ENCODE measurements at places on chromosomes 5 and 9.

GRCh38 chr9:36101916-36102741 lies 34.4 kb upstream of the GLIPR2 start:
- no peak for DNase-seq

- DNase-seq, result no peak
Measured at GRCh38 chr9:110465190-110465589, 114.4 kb downstream of the SVEP1 start.

- DNase-seq, result no peak
Measured at GRCh38 chr5:96843140-96843539, 33.2 kb upstream of the ERAP2 start.

DNA sequence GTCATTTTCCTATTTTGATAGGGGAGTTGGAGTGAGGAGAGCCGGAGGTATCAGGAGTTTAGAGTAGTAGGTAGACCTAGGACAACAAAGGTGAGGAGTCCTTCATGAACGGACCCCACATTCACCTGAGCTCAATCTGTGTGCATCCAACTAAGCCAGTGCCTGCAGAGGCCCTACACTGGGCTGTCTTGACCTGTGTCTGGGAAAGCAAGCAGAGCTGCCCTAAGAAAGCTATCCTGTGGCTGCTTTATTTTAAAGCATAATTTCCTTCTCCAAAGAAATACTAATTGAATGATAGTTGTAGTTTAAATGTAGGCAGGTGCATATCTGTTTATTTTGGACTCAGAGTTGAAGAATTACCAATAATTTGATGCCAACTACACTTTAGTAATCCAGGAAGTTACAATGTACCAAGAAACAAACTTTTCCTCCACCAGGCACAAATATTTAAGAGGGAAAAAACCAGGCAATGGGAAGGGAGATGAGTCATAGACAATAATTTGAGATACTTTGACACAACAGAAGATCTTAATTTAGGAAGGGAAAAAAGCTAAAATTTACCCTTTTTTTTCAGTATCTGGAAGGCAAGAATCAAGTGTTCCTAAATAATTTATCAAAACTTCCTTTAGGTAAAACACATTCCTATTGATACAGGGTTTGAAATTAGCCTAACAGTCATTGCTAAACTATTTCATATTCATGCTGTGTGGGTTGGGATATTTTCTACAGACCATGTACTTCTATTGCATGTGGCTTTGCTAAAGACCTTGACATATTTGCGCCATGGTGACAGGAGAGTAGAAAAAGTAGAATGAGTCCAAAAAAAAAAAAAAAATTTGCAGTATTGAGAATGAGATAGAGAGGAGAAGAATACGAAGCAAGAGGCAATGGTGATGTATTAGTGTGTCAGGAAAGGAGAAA lies 376.6 kb upstream of the TUSC1 start:
- no peak for DNase-seq

DNA sequence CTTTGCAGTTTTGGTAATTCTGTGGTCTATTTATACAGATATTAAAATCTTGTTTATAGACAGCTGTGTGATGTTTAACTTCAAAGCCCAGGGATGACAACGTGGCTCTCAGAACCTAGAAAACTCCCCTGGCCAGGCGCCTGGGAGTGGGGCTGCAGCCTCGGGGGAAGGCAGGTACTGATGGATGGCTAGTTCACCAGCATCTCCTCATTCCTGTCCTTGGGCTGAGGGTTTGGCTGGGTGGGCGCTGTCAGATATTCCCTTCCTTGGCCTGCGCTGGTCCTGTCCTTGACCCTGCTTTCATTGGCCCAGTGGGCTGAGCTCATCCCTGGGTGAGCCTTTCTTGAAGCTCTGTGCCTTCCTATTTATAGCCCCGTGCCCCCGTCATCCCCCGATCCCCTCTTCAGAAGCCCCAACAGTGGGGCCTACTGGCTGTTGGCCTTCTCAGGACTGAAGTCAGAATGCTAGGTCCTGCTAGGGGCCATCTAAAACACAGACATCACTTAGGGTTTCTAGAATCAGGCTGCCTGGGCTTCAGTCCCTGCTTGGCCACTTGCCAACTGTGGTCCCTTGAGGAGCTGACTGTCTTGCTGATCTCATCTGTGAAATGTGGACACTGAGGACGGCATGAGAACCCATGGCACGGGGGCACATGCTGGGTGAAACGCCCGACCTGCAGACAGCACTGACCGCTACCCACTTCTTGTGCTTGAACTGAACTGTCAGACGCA lies 20.9 kb downstream of the SH3GLB2 start:
- DNase-seq, result no peak

- DNase-seq, result no peak
Measured at GRCh38 chr5:75510836-75511434, 494 bp downstream of the CERT1 start.

Data from CD4-positive, alpha-beta T cell treated with Interleukin-2 at 100 ng/mL for 4 hours (primary cell).